GM23248 (cell line): ENCODE measurements at places on chromosomes 6 and 20. TPM values are rescaled to one million over a fixed set of nuclear protein-coding genes. Genes with fewer than 3 reads are reported as not detected.
A peak's percentile ranks its signal among the peaks of the same experiment; 100 is the strongest.

DNA sequence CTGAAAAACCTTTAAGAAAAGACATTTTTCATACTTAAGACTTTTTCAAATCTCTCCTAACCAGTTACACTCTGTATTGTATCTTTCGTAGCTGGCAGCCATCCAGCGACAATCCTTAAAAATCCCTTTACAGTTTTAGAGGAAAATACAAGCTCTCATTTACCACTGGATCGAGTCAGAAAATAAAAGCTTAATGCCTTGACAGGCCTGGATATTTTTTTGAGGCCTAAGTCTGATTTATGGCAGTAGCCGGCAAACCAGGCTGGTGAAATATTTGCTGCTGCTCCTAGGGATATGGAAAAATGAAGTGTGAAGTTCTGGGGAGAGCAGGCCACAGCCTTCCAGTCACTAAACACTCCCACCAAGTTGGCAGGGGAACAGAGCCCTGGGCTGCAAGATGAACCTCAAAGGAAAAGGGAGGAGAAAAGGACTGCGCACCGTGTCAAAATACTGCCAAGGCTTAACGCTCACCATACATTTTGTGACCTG lies 213.0 kb upstream of the SUPT3H start:
- H3K4me1 ChIP-seq, result peaks cover 21% of the 10 kb centered on the region
- no peaks in the 10 kb centered on the region for H3K36me3 ChIP-seq
- H3K27me3 ChIP-seq, result no peaks in the 10 kb centered on the region
- no peak overlapping the region for H3K4me3 ChIP-seq
- DNase-seq, result no peak

The HDGFL1 gene
- total RNA-seq, result not detected in 2 replicates

DNA sequence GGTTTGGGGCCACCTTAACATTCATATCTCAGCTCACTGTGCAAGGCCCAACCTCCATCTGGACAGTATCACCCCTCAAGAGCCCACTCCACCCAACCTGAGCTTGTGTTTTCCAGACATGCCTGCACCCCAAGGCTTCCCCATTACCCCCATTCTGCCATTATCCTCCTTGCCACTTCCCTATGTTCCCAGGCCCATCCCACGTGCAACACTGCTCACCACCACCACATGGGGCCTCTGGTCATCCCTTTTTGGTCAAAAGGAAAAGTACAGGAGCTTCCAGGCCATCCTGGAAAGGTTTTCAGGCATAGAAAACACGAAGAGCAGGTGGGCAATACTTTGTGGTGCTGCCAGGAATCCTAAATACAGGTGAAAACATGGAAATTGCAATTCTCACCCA lies 140.3 kb downstream of the SYNDIG1 start:
- peaks cover 9% of the 10 kb centered on the region for H3K4me1 ChIP-seq
- H3K27ac ChIP-seq, result no peak overlapping the region
- no peak overlapping the region for H3K4me3 ChIP-seq
- DNase-seq, result peak; percentile 8
- H3K36me3 ChIP-seq, result no peaks in the 10 kb centered on the region

The DOK5 gene
- 10.8 and 11.8 TPM in 2 replicates for total RNA-seq

DNA sequence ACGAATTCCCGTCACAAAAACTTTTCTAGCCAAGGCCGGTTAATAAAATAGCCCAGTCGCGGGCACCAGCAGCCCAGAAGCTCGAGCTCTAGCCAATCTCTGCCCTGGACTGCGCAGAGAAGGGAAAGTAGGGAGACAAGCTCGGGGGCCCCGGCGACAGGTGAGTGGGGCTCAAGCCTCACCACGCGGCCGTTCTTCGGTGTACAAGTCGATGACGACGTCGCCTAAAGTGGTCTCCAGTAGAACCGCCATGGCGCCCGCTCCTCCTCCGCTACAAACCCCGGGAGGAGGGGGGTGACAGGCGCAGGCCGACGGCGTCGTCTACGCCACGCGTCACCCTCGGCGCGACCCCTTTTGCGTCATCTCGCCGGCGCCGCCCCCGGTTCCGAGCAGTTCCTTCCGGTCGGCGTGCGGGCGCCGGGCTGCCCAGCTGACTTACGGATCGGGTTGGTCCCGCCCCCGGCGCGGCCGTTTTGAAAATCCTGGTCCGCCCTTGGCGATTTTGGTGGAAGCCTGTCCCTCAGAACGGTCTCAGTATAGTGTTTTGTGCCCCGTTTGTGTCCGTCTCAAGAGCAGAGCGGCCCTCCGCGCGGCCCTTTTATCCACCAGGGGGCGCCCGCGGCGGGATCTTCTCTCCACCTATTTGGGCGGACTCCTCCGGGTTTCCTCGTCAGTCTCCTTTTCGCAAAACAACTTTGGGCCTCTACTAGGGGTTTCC lies at the start of gene PPIL4:
Gene PPIL4, minus strand, starts transcription at position 290 of the 718 bp plus-strand sequence. Its CDS starts 38 bp downstream, at position 252.
- H3K4me1 ChIP-seq, result peaks cover 29% of the 10 kb centered on the region
- H3K36me3 ChIP-seq, result 0 out of 2 replicates have a peak, but pooled peaks cover under 1% of the 10 kb centered on the region
- peak within 1 kb of the TSS; percentile 99 for H3K27ac ChIP-seq
- H3K27me3 ChIP-seq, result no peaks in the 10 kb centered on the region
- H3K4me3 ChIP-seq, result peak within 1 kb of the TSS; percentile 98

DNA sequence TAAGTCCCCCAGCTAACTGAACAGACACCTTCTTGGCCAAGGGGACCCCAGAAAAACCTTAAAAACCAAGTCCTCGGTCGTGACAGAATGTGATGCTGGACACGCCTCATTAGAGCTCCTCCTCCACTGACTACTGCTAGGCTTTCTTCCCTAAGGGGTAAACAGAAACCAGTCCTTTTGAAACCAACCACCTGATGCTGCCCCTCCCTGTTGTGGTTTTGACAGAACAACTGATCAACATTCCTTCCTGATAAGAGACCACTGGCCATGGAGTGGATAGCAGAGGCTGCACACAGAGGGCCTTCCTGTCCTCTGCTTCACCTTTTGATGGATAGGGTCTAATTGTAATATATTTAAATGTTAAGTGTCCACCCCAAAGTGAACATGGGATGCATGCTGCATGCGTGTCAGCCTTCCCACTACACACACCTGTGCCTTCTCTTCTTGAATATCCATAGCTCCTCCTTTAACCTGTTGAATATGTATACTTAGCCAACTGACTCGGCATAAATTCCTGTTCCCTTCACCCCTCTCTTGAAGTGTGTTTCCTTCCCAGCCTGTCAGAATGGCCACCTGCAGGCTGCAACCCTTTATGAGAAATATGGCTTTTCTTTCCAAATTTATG lies 27.9 kb upstream of the SLC2A12 start:
- H3K27ac ChIP-seq, result no peak overlapping the region
- no peak for DNase-seq
- peaks cover 9% of the 10 kb centered on the region for H3K27me3 ChIP-seq
- peaks cover 6% of the 10 kb centered on the region; the same call in 1 of the 2 replicates for H3K4me1 ChIP-seq
- no peak overlapping the region for H3K4me3 ChIP-seq
- no peaks in the 10 kb centered on the region for H3K36me3 ChIP-seq

The NOTCH4 gene
- total RNA-seq, result 0.38 and 0.65 TPM in 2 replicates

GRCh38 chr6:8526624-8527023 lies 91.3 kb upstream of the SLC35B3 start:
- H3K27ac ChIP-seq, result no peak overlapping the region
- no peaks in the 10 kb centered on the region for H3K27me3 ChIP-seq
- no peak for DNase-seq
- no peak overlapping the region for H3K4me3 ChIP-seq
- no peaks in the 10 kb centered on the region for H3K4me1 ChIP-seq
- no peaks in the 10 kb centered on the region for H3K36me3 ChIP-seq

DNA sequence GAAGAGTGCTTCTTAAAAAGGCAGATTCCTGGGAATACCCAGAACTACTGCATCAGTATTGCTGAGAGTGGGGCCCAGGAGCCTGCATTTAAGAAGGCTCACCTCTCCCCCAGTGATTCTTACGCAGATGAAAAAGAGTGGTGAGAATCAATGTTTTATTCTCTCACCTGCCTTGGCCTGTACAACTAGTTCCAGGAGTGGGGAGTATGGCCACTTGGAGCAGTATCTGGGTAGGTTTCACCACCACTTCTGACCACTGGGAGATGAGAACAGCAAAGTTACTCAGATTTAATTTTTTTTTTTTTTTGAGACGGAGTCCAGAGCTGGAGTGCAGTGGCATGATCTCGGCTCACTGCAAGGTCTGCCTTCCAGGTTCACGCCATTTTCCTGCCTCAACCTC lies 16.9 kb downstream of the CAP2 start:
- no peaks in the 10 kb centered on the region for H3K27me3 ChIP-seq
- no peak overlapping the region for H3K4me3 ChIP-seq
- no peak for DNase-seq
- H3K4me1 ChIP-seq, result peaks cover 17% of the 10 kb centered on the region
- no peaks in the 10 kb centered on the region for H3K36me3 ChIP-seq

GRCh38 chr20:13024596-13024995 lies 15.8 kb downstream of the SPTLC3 start:
- H3K27ac ChIP-seq, result no peak overlapping the region
- H3K4me1 ChIP-seq, result peaks cover 26% of the 10 kb centered on the region
- H3K27me3 ChIP-seq, result no peaks in the 10 kb centered on the region
- DNase-seq, result peak; percentile 59

The PRDM13 gene
- total RNA-seq, result not detected in 2 replicates
